ENCODE measurements at places on chromosomes 5 and 9. TPM values are rescaled to one million over a fixed set of nuclear protein-coding genes. Genes with fewer than 3 reads are reported as not detected.

SLC44A1 gene
- total RNA-seq: 2.9 TPM

GRCh38 chr9:8679371-8679822, 879.8 kb upstream of the DMAC1 start:
- H3K4me3 ChIP-seq: no peak overlapping the region
- no peaks in the 10 kb centered on the region for H3K27me3 ChIP-seq
- no peaks in the 10 kb centered on the region for H3K36me3 ChIP-seq

GRCh38 chr9:13443346-13444244, 164.1 kb upstream of the MPDZ start:
- no peaks in the 10 kb centered on the region for H3K27me3 ChIP-seq
- H3K27ac ChIP-seq: no peak overlapping the region
- DNase-seq: no peak
- no peaks in the 10 kb centered on the region for H3K4me1 ChIP-seq

DNA sequence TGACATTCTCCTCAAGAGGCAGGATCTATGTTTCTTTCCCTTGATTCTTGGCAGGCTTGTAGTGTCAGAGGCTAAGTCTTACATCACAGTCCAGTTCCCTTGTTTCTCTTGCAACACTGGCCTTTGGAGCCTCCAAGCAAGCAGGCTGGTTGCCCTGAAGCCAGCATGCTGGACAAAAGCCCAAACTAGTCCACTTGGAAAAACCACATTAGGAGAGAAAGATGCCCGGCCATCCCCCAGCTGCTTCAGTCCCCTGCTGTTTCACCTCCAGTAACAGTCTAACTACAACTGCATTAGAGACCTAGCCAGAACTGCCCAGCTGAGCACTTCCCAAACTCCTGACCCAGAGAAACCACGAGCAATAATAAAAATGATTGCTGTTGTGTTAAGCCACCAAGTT, 87.6 kb downstream of the ADAMTS6 start:
- no peaks in the 10 kb centered on the region for H3K36me3 ChIP-seq
- no peak overlapping the region for H3K4me3 ChIP-seq
- no peaks in the 10 kb centered on the region for H3K4me1 ChIP-seq

- no peak overlapping the region for H3K4me3 ChIP-seq
- peaks cover 3% of the 10 kb centered on the region for H3K4me1 ChIP-seq
- no peak for DNase-seq
- peaks cover 8% of the 10 kb centered on the region for H3K27me3 ChIP-seq
- no peak overlapping the region for H3K27ac ChIP-seq
Observed at GRCh38 chr9:551986-552929, 289.2 kb upstream of the DMRT1 start.

GRCh38 chr9:70438341-70438928, 24.0 kb upstream of the KLF9 start:
- peak; percentile 57 for DNase-seq
- no peaks in the 10 kb centered on the region for H3K27me3 ChIP-seq
- peak overlapping the region; percentile 48 for H3K27ac ChIP-seq
- H3K4me1 ChIP-seq: peaks cover 9% of the 10 kb centered on the region

DNA sequence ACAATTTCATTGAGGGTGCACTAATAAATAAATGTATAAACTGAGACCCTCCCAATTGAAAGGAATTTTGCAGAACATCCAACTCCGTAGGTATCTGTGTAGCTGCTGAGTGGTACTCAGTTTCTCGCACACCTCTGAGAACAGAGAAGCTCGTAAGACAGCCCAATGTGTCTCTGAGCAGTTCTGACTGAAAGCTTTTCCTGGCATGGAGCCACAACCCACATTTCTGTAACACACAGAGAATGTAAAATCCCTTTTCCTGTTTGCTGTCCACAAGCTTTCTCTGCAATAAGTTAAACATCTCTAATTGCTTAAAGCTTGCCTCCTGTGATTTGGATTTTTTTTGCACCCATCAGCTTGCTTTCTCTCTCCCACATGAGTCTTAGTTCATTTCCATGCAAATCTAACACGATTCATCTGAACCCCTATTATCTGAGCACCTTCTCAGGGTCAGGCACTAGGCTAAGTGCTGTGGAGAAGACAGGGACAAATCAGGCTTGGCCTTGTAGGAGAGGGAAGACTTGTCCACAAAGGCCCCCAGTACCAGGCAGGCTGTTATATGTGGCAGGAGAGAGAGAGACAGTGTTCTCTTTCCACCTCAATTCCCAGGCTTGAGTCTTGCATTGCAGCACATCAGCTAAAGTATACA, 44.2 kb upstream of the COL15A1 start:
- H3K36me3 ChIP-seq: no peaks in the 10 kb centered on the region
- H3K27me3 ChIP-seq: peaks cover 14% of the 10 kb centered on the region
- H3K4me3 ChIP-seq: no peak overlapping the region
- no peak overlapping the region for H3K27ac ChIP-seq
- peaks cover 2% of the 10 kb centered on the region for H3K4me1 ChIP-seq
- DNase-seq: no peak

DNA sequence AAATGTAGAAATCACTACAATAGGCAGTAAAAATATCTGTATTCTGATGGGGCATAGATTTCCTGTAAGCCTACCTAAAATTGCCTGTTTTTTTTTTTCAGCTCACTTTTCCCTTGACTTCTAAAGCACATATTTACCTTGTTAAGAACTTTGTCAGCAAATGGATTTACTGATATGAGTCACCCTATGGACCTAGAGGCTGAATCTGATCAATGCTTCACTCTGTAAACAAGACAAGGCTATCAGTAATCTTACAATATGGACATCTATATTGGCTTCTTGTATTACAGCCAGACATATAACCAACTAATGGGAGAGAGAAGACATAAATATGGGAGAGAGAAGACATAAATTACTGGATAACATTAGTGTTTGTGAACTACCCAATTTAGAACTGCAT, 792.7 kb upstream of the CHD1 start:
- no peak overlapping the region for H3K27ac ChIP-seq
- H3K36me3 ChIP-seq: no peaks in the 10 kb centered on the region
- no peaks in the 10 kb centered on the region for H3K4me1 ChIP-seq
- no peak for DNase-seq

PDE6A gene
- total RNA-seq: not detected

Data from activated CD4-positive, alpha-beta T cell treated with anti-CD3 and anti-CD28 coated beads, Interleukin-2, amount 10 ng/mL, durations not matched to agents 24 days and 14 days (primary cell).